ENCODE measurements at places on chromosomes 1 and 21. TPM values are rescaled to one million over a fixed set of nuclear protein-coding genes. Genes with fewer than 3 reads are reported as not detected.

The S100A9 gene
- 17.8 TPM for total RNA-seq

The HES3 gene
- not detected for total RNA-seq

The FAM177B gene
- total RNA-seq = 0.18 TPM

The LAMTOR2 gene
- 53.7 TPM for total RNA-seq

The PDZK1 gene
- total RNA-seq = 0.40 TPM

The MROH9 gene
- 0.09 TPM for total RNA-seq

The NGF gene
- total RNA-seq = 3.2 TPM

The TACSTD2 gene
- total RNA-seq = 0.13 TPM

The PCSK9 gene
- 3.1 TPM for total RNA-seq

The MNDA gene
- total RNA-seq = 2.0 TPM

The EDN2 gene
- total RNA-seq = 0.18 TPM

The NHLH1 gene
- total RNA-seq = 0.04 TPM

The DNAJC16 gene
- total RNA-seq = 10.7 TPM

The CYP4A22 gene
- total RNA-seq = not detected

The CELA3A gene
- not detected for total RNA-seq

The PRUNE1 gene
- total RNA-seq = 19.3 TPM

The PYHIN1 gene
- total RNA-seq = 0.22 TPM

The LY9 gene
- 0.13 TPM for total RNA-seq

The FASLG gene
- total RNA-seq = 0.13 TPM

The RHBG gene
- not detected for total RNA-seq

The LEFTY1 gene
- total RNA-seq = 0.44 TPM

The HSPA6 gene
- total RNA-seq = 0.49 TPM

The SH3GLB1 gene
- 72.4 TPM for total RNA-seq

The LCE2B gene
- not detected for total RNA-seq

The HNRNPCL1 gene
- not detected for total RNA-seq

The FNDC5 gene
- total RNA-seq = 155 TPM

The PGLYRP3 gene
- total RNA-seq = not detected

The IGSF9 gene
- 0.13 TPM for total RNA-seq

The F3 gene
- total RNA-seq = 1.6 TPM

The CD1C gene
- 1.1 TPM for total RNA-seq

The DDI2 gene
- 20.6 TPM for total RNA-seq

The RNASEL gene
- 6.7 TPM for total RNA-seq

The SH3BGR gene
- total RNA-seq = 105 TPM

The RGS1 gene
- 3.0 TPM for total RNA-seq

The LCE4A gene
- total RNA-seq = not detected

The DISP1 gene
- total RNA-seq = 10.7 TPM
